SK-N-MC (cell line): ENCODE measurements at places on chromosomes 2 and 18.

- no peak for DNase-seq
Observed at GRCh38 chr2:47214385-47214784, 59.3 kb upstream of the STPG4 start.

DNA sequence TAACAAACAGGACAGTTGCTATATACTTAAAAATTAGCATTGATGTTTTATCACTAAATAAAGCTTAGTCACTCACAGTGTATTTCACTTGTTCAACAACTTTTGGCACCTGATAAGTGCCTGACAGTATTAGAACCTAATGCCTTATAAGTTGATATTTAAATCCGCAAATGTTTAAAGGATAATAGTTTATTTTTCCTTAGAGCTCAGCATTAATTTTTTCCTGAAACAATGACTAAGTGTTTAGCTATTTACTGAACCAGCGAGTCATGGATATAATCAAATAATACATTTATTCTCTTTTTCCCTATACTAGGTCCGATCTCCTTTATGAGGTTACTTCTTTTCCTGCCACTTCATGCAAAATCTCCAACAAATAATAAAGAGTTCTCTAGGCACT, 146.0 kb upstream of the PGAP1 start:
- DNase-seq: no peak

GRCh38 chr2:159285433-159285832, 1.1 kb downstream of the WDSUB1 start:
- no peak for DNase-seq

- DNase-seq: no peak
Observed at GRCh38 chr2:149038442-149039212, at the start of gene LYPD6B. LYPD6B (plus strand) TSS chr2:149038699; CDS start chr2:149130949, 92,250 bp downstream.

DNA sequence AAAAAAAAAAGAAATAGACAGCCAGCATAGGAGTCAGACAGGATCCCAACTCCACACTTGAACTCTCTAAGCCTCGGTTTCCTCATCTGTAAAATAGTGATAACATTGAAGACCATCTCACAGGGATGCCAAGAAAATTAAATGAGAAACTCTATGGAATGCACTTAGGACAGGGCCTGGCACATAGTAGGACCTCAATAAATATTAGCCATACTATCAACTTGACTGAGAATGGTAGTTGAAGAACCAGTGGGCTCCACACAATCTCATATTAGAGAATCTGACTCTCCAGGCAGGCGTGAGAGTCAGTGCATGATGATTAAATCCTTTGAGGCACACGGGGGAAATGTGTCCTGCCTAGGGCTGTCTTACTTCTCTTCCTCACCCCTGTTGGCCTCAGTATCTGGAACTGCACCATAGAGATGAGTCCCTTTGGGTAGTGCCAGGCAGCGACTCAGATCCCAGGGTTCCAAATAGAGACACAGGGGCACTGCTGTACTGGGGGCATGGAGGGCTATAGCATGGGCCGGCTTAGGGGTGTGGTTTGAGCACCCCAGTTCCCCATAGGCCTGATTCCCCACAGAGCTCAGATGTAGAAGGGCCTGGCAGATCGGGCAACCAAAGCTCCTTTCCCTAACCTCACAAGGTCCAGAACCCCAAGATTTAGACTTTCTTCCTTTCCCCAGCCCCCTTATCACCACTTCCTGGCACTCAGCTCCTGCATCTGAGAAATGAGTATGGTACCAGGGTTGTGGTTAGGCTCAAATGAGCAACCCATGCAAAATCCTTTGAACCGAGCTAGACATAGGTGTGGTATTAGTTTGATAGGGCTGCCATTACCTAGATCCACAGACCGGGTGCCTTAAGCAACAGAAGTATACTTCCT, 51.3 kb upstream of the CAB39 start:
- no peak for DNase-seq

DNA sequence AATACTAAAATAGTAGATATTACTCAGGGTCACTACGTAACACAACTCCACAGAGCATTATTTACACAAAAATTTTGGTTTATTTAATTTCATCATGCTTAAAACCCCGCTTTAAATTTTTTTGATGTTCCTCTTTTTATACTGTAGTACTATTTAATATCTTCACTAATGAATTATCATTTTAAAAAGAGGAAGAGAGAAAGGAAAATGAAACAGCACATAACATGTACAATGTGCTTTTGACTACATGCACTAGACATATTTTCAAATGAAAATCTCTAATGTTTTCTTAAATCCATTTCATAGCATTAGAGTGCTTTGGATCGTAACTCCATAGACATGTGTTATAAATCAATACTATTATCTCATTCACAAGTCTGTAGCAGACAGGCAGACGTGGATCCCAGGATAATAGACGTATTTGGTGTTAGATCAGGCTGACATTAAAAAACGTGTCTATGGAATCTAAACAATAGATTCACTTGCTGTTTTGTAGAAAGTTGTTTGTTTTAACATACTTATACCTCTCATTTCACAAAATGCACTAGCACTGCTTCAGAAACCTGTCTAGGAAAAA, 897.0 kb downstream of the CPS1 start:
- no peak for DNase-seq

DNA sequence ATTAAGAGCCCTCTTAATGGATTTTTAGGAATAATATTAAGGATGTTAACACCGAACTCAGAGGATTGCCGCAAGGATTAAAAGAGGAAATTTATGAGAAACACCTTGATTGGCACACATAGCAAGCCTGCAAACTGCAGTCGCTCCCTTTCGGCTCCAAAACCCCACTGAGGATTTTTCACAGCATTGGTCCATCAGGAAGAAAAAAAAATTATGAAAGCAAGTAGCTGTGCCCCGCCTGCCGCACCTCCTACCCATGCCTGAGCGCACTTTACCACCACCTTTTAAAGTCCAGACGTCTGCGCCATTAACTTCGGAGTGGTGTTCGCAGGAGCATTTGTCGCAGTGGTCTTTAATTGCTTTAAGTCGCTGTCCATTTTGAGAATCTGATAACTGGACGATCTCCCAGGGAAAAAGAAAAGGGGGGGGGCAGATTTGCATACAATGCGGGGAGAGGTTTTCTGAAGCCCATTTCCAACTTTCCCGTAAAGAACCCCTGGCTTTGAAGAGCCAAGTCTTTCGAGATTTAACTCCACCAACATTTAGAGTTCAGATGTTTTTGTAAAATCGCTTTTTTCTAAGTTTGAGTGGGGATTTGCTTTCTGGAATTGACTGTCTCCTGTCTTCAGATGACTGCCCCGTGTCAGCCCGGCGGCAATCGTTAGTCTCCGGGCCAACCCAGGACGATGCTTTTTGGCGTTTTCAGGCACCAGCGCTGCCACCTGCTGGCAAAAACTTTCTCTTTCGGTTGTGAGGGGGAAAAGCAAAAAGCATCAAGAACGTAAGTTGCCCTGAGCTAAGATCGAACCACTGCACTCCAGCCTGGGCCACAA, 913 bp upstream of the TRABD2A start:
- no peak for DNase-seq

GRCh38 chr18:63195326-63196159, 124.0 kb downstream of the BCL2 start:
- DNase-seq: no peak

GRCh38 chr2:109174214-109174613, 45.2 kb downstream of the SH3RF3 start:
- no peak for DNase-seq

DNA sequence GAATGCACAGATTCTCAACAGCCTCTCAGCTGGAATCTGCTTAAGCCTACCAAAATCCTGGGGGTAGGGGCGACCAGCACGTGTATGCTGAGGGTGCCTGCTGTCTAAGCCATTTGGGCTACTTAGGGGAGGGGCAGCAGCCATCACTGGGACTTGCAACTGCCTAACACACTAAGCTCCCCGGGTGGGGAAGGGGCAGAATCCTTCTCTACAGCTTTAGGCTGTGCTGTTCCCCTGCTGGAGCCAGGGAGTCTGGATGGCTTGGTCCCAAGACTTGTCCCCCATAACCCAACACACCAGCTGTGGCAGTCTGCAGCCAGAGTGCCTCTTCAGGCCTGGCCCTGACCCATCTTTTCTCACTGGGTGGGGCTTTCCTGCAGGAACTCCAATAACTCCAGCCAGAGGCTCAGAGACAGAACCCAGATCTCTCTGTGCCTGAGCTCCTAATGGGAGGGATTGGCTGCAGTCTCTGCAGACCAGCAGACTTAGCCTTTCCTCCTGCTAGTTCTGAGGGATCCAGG, 305.4 kb upstream of the RND3 start:
- no peak for DNase-seq

- no peak for DNase-seq
Observed at GRCh38 chr2:148201075-148202004, 180.4 kb downstream of the MBD5 start.

DNA sequence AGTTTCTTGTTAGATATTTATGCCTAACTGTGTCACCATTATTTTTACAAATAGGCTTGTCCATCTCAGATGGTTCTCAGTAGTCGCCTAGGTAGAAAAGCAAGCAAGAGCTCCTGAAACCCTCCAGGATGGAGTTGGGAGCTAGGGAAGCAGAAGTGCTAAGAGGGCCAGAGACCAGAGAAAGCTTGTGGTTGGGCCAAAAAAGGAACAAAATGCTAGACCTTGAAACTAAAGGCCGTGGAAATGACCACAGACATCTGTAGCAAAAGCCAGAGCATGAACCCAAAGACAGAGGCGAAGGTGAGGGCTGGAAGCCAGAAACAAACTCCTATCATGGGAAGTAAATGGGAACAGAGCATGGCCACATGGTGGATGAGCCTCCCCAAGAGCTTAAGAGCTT, 29.9 kb upstream of the RMDN2 start:
- DNase-seq: no peak

GRCh38 chr18:72866901-72867745, 664 bp downstream of the NETO1 start:
- DNase-seq: no peak

GRCh38 chr2:26616706-26617587, 24.2 kb downstream of the CIB4 start:
- DNase-seq: no peak

DNA sequence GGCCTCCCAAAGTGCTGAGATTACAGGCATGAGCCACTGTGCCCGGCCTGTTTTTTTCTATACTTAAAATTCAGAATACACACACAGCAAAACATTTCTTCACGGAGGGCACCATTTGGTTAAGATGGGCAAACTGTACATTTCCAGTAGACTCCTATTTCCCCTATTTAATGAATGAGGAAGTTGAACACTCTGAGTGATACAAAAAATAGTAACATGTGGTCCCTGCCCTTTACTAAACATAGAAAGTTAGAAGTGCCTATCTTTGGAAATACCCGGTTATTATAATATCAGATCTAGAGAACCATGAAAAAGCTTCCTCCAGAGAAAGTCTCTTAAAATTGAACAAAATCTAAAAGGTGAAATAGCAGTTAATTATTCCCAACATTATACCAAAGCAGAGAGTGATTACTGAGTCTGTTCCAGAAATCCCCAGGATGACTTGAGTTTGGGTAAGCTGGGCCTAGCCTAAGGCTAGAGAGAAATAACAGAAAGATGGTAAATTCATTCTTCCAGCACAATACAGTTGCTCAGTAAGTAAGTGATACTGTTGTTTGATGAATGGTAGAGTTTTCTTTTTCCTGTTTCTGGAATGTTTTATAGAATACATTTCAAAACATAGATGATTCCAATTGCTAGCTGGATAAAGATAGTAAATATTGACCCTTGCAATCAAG, 23.3 kb upstream of the RMC1 start:
- DNase-seq: no peak

GRCh38 chr18:75154997-75155396, 53.9 kb downstream of the PTGR3 start:
- DNase-seq: no peak

DNA sequence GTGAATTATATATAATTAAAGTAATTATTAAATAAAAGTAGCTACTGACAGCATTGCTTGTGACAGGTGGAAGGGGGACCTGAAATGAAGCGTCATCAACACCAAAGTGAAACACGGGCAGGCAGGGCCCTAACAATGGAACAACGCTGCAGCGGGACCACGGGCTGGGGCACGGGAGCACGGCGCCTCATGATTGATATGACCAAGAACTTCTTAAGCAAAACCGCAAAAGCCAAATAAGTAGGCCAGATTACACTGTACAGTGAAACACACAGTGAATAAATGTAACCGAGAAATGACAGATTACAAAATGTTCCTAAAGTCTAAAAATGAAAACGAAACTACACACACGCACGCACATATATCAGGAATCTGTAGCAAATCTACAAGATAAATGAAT, 81.4 kb downstream of the SNTG2 start:
- no peak for DNase-seq

GRCh38 chr18:2976218-2977132, 36.5 kb downstream of the LPIN2 start:
- no peak for DNase-seq

DNA sequence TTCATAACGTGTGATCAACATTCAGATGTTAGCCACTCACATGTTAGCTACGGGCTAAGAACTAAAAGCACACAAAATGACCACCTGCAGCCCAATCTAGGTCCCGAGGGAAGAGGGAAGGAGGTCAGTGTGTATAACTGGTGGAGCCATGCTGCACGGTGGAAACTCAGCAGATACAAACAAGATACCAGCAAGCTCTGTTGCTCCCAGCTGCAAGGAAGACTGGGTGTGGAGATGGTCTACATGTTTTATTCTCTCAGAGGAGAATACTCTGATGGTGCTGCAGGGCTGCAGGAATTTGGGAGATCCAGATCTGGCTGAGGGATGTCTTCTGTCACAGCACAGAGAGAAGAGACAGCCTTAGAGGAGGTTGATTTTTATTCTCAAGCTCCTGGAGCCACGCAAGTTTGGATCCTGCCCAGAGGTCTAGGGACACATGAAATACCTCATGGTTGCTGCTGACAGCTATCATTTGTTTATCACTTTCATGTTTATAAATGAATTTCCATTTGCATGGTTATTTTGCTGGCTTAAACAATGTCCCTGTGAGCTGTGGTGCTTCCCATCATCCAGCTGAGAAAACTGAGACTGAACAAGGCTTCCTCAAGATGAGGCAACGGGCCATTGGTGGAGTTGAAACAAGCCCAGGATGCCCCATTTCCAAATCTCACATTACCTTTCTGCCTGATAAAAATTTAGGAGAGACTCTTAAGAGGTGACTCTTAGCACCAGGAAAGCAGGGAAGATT, 30.9 kb downstream of the RNF144A start:
- DNase-seq: no peak

- no peak for DNase-seq
Observed at GRCh38 chr2:222320436-222321395, 21.9 kb upstream of the PAX3 start.

DNA sequence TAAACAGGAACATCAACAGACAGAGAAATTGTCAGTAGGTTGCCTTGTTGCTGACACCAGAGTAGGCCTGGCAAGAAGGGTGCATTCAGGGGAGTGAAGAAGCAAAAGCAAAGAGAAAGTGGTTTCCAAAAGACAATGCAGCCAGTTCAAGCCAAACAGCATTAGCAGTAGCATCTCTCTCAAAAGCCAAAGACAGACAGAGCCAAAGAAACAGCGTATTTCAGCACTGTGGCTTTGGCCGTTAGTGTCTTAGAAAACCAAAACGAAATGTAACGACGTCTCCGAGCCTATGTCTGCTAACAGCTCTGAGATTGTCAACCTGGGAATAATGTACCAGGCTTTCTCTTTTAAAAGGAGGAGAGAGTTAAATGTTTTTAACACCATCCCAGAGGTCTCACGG, 178.6 kb downstream of the NRP2 start:
- no peak for DNase-seq
